ENCODE measurements at places on chromosomes 2 and 18.

DNA sequence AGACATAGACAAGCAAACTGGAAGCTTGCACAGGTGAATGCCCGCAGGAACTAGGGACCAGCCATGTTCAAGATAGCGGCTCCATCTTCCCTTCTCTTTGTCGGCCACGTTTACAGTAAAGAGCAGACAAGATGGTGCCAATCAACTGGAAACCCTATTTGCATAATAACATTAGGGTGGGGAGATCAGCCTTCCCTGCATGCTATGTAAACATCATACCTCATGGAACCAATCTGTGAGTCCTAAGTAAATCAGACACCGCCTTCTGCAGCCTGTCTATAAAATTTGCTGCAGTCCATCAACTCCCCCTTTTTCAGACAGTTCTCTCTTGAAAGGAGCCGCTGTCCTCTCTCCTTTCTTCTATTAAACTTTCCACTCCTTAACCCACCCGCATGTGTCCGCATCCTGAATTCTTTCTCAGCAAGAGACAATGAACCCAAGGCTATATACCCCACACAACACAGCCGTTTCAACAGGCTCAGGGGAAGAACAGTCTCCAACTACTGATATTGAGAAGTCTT lies 384.4 kb downstream of the EIPR1 start:
- DNase-seq, result no peak

DNA sequence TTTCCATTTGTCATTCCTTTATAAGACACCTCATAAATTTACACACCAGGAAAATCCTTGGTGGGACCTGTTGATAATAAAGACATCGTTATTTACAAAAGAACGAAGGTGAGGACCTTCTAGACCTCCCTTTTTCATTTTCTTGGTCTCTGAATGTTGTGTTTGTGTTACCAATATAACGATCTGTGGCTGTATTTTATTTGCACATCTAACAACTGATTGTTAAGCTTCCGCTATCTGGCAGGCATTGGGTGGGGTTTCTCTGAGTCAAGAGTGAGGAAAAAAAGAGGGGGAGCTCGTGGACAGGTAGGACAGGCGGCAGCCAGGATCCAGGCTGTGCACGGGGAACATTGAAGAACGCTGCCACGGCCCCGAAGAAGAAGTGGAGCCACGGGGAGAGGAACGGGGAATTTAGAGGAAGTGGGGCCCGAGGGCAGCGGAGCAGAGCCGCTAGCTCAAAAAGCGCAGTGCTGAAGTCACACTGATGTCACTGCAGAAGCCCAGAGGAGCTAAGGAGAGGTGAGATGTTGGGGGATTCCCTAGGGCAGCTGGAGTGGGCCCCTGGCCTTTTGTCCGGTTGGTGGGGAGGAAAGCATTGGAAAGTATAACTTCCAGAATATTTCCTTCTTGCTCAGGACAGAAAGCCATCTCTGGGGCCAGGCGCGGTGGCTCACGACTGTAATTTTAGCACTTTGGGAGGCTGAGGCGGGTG lies 20.9 kb upstream of the DNMT3A start:
- DNase-seq, result peak; percentile 39

GRCh38 chr2:108447947-108448677 lies 894 bp upstream of the GCC2 start:
- DNase-seq, result no peak

DNA sequence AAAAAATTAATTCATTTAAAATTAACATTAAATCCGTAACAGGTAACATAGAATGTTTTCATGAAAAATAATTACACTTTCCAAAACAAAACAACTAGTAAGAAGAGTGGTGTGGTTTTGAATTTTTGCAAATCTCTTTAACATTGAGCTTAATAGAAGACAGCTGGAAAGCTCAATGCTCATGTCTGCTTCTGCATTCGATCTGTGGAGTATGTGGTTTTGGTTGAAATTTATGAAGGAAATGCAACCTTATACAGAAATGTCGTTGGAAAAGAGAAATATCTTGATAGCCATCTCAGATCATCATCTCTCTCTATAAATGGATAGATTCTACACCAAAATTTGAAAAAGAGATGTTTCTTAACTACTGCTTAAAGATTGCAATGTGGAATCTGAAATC lies 17.3 kb upstream of the FHL2 start:
- no peak for DNase-seq

DNA sequence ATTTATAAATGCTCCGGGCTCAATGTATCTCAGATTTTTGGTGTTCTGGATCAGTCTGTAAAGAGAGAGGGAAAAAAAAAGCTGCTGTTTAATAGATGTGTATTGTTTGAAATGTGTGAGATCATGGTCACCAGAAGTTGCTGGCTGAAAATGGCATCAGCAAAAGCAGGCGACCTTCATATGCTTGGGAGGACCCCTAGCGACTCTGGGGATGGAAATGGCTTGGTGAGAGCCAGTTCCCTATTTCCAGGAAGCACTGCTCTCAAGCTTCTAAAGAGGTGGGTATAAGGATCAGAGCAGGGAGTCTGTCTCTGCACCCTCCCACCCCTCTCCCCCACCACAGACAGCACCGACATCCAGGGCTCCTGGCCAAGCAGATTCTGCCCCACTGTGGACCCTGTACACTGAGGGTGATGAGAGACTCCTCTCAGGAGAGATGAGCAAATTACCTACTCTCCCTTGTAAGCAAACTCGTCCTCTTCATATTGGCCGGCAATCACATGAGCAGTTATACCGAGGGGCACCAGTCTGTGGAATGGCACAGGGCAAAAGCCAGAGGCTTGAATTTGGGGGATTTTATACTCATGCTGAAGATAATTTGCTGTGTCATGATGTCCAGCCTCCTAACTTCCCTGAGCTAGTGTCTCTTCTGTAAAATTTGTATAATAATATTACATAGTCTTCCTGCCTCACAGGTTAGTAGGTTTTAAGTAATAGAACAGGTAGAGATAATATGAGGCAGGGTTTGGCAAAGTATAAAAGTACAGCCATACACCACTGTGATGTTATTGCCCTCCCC lies 29.6 kb downstream of the LHCGR start:
- DNase-seq, result no peak

GRCh38 chr2:28411166-28411755 lies 18.6 kb downstream of the FOSL2 start:
- DNase-seq, result no peak

GRCh38 chr2:161414042-161415033 lies 1.8 kb upstream of the TBR1 start:
- no peak for DNase-seq

DNA sequence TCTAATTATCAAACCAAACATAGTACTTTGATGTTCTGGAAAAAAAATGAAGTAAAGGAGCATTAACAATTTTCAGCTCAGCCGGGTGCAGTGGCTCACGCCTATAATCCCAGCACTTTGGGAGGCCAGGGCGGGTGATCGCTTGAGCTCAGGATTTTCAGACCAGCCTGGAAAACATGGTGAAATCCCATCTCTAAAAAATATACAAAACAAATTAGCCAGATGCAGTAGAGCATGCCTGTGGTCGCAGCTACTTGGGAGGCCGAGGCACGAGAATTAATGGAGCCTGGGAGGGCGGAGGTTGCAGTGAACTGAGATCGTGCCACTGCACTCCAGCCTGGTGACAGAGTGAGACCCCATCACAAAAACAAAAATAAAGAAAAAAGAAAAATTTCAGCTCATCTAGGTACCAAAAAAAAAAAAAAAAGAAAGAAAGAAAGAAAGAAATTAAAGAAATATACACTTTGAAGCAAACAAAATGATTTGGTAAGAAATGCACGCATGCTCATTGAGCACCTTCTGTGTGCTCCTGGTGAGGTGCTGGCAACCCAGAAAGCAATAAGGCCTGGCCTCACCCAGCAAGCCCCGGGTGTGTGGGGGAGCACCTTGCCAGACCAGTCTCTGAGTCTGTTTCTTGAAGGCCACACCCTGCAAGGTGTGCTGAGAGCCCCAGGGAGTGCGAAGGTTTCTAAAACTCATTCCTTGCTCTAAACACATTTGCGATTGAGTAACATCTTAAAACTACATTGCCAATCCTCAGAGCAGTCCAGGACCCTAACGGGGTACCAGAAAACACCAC lies 133.5 kb downstream of the TFCP2L1 start:
- DNase-seq, result no peak

GRCh38 chr18:48385596-48385995 lies 23.6 kb downstream of the ZBTB7C start:
- DNase-seq, result no peak

DNA sequence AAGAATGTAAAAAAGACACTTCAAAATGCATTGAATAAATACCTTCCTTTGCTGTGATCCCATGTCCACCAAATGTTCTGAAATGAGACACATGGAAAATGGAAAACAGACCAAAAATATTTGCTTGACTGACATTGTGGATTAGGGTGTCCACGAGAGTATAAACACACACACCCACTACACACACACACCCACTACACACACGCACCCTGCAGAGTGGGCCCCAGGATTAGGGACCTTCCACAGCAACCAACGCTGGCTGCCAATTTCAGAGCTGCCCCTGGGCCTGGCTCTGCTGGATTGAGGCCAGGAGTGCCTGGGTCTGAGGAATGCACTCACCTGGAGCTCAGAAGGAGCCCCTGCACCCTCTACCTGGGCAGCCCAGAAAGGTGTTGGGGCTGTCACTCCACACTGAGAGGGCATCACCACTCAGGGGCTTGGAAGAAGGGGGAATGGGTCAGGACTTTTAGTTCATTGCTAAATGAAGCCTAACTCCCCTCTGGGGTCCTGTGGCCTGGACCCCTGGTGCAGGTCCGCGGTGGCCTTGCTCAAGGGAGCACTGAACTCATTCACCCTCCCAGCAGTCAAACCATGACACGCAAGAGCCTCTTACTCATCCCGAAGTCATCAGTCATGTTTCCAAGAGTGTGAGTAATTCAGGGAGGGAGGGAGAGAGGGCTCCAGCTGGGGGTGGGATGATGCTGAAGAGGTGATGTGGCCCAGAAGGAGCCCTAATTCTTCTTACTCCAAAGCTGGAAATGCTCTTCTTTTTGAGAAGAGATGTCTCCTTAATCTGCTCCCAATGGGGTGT lies 50.2 kb upstream of the PLB1 start:
- peak; percentile 64 for DNase-seq

DNA sequence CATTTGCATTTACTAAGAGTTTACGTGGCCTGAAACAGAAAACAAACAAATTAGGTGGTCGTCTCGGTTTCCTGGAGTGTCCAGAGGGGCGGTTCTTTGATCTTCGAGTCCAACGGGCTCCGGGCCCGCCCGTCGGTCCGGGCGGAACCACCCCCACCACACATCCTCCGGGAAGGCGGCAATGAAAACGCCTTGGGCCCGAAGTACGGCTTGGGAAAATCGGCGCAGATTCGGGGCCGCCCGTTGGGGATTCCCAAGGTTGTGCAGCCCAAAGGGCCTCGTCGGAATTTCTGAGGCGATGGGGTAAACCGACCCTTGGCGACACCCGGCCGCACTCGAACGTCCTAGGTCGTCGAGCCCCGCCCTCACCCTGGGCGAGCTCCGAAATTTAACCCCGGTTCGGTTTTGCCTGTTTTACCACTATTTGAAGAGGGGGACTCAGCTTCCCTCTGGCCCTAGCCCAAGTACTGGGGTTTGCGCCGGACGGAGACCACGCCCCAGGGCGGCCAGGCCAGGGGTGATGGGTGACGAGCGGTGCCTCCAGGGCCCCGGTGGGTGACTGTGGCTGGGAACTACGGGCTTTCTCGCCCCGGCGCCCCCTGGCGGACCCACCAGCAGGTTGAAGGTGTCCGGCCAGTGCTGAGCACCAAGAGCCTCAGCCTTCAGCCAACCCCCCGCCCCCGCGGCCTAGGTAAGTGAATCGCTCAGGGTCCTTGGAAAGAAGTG lies 1.9 kb upstream of the CFAP53 start:
- peak; percentile 71 for DNase-seq

GRCh38 chr2:237113026-237113795 lies 27.5 kb downstream of the COPS8 start:
- DNase-seq, result no peak

- no peak for DNase-seq
Observed at GRCh38 chr2:195677884-195678283, 20.9 kb downstream of the SLC39A10 start.

GRCh38 chr2:126942427-126943203 lies 43.9 kb downstream of the TEX51 start:
- no peak for DNase-seq

DNA sequence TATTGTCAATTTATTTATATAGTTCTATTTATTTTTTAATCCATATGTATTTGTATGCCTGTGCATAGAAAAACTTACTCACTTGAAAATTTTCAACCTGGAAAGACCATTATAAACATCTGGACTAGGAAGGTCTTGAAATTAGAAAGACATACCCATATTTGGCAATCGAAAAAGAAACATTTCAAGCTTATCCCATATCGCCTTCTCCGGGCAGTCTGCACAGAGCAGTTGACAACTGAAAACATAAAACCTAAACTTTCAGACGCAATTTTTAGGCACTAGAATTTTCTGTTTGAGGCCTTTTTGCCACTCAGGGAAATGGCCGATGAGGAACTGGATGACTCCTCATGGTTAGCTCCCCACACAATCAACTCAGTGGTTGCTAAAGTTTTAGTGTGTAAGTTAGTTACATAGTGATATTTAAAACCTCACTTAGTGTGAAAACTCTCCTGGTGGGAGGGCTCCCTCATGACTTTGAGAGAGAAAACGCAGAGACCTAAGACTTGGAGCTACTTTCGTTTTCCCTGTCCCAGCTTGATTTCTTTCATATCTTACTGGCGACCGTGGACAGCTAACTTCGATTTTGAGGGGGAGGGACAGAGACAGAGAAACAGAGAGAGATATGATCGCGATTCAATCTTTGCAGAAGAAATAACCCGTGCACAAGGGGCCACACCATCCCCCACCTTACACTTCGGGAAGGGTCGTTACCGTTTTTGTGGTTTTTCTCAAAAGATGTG lies 3.2 kb upstream of the HOXD12 start:
- DNase-seq, result no peak

GRCh38 chr2:241014764-241015163 lies 16.3 kb downstream of the SNED1 start:
- no peak for DNase-seq

GRCh38 chr2:52386433-52387030 lies 1354.6 kb upstream of the NRXN1 start:
- DNase-seq, result no peak

DNA sequence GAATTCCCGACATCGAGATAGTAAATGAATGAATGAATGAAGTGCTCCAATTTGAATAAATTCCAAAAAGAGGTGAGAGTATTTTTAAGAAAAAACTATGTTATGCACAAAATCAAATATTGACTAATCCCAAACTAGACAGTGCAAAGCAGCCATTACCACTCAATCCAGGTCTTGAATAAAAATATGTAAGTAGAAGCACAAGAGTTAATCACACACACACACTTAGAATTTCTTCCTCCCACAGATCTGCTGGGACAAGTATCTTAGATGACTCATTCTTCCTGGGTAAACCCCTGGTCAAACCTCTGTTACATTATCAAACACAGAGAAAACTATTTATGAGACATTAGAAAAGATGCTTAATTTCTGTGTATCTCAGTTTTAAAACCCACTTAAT lies 102.0 kb downstream of the PLA2R1 start:
- no peak for DNase-seq

- no peak for DNase-seq
Observed at GRCh38 chr2:21820271-21820670, 696.5 kb downstream of the TDRD15 start.

DNA sequence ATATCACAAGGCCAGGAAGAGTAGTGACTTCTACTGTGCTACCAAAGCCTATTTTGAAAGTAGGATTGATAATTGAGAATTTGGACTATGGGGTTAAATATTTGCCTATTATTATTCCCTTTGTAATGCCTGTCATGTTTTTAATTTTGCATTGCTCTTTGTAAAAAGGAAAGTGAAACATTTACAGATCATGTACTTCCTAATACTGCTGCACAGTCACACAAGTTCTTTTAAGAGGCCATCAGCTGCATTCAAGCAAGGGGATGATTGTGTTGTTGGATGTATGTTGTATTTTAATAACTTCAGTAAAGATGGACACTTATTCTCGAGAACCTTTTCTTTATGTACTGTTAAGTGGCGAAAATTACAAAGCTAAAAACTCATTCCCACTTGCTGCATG lies 70.1 kb downstream of the PLEKHA3 start:
- no peak for DNase-seq
